NAMALWA (cell line): ENCODE measurements at places on chromosomes 3 and 15.

DNA sequence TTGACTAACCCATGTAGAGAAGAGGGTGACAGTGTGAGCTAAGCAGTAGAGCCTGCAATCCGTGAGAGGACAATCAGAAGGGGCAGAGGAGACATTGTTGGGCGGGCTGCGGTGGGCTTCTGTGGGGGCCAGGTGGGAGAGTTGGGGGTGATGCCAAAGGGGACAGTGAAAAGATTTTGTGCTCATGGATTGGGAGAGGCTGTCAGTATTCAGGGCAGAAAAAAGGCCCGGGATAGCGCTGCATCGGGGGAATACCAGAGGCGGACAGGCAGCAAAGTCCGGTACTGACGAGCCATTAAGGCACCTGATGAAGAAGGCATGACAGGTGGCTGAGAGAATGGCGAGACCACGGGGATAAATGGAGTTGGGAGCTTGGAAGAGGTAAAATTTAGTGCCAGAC lies 1.3 kb upstream of the PXYLP1 start:
- no peak for DNase-seq

DNA sequence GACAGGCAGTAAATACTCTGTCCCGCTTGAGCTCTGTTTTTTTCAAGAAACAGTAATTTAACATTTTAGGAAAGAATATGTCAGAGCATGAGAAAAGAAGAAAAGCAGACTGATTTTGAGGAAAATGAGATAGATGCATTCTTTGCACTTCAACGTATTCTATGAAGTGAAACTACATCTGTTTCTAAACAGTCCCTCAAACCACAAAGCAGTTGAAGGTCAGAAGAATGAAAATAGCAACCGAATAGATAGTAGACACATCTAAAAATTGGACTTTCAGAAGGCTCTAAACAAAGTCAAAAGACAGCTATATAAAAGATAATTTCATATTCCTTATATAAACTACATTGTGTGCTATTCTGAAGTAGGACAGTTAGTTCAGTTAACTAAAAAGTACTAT lies 172.6 kb upstream of the LRRC3B start:
- no peak for DNase-seq

DNA sequence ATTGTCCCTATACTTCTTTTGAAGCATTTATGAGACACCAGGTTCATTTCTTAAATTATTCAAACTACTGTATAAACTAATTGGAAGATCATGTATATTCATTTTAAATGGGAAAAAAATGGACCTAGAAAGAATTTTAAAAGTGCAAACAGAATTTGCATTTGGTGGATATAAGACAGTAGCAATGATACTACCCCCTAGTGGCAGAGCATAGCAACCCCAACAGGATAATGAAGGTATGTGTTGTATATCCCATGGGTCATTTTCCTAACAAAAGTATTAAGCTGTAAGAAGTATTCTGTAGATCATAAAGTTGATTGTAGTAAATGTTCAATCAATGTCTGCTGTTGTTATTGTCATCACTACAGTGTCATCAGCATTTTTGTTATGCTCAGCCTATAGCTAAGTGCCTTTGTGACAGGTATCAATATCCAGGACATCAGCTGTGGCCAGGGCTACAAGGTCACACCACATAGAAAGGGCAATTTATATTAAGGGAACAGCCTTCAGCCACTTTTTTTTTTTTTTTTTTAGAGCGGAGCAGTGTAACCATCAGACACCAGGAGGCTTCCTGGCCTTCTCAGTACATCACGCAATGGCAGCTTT lies 175.8 kb downstream of the FOXB1 start:
- peak; percentile 53 for DNase-seq

- no peak for DNase-seq
These were observed 34.0 kb upstream of the CTXND1 start for GRCh38 chr15:80286055-80286454.

- DNase-seq, result no peak
These were observed 25.8 kb downstream of the COLQ start for GRCh38 chr3:15495461-15496340.

DNA sequence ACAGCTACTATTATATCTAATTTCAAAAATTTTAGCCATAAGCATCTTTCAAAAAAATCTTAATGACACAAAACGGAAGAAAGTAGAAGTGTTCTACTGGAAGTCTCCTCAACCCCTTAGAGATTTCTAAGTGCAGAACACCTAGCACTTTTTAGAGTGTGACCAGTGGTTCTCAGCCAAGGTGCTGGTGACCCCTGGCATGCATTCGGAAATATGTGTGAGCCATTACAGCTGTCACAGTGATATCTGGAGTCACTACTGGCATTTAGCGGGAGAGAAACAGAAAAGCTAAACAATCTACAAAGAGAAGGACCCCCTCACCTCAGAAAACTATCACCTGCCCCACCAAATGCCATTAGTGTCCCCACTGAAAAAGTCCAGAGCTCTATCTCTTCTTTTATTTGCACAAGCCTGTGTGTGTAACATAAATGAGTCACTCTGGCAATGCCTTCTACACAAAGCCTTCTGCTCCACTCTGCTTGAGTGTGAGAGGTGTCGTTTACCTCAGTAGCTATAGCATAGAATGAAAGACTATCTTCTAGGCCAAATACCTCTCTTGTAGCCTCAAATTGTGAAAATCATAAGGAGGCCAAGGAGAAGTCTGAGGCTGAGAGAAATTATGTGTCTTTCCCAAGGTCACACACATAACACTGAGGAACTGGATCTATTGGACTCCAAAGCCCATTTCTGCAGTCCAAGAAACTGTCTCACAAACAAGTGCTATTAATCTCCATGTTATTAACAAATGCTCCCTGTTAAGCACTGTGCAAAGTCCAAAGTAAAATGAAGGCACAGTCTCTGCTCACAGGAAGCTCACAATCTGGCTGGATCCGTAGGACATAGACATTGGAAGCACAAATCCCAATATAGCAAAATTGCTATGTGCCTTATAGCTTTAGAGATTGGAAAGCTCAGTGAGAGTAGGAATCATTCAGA lies 28.5 kb upstream of the KCNMB2 start:
- DNase-seq, result no peak

DNA sequence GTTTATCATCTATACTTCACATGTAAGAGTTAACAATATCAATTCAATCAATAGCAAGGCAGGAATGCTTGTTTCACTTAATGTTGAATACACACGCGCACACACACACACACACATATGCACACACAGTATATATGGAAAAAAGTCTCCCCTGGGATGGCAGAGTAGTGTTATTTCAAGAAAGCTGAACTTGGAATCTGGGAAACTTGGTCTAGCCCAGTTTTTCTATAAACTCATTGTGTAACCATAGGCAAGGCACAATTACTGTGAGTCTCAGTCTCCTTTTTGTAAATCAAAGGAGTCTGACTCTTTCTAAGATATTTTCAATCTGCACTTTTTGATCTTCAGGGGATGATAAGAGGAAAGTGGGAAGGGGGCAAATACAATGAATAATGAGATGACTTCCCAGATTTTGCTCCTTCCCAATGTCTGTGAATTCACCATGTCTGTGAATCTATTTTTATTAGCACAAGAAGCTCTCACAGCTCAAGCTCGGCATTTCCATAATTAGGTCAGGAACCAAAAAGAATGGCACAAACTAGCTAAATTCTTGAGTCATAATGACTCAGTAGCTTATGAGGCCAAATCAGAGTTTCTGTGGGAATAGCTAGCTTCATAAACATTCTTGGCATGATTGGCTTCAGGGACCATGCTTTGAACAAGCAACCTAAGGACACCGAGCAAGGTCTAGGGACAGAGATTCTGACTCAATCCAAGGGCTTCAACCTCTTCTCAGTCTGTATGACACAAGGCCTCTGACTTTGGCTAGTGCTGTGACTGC lies 227.4 kb upstream of the DCBLD2 start:
- DNase-seq, result no peak

DNA sequence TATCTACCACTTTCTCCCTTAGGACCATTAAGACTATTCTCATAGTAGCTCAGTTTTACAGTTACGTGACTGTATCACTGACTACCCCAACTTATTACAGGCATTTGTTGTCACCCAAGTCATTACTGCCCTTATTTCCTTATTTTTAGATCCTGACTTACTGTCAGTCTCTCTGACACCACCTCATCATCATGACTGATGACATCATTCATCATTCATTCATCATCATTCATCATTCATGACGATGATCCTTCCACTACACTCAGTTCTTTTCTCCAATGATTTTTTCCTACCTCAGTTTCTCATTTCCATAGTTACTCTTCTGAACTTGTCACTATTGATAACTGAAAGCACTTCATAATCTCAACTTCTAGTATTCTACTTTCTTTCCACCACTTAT lies 83.8 kb downstream of the ADAM10 start:
- no peak for DNase-seq

GRCh38 chr3:50390508-50391224 lies 31.3 kb upstream of the TMEM115 start:
- no peak for DNase-seq

- no peak for DNase-seq
These were observed 102.7 kb downstream of the PTPRG start for GRCh38 chr3:61664105-61664482.

- no peak for DNase-seq
These were observed 30.3 kb upstream of the CTNNB1 start for GRCh38 chr3:41169023-41169422.

GRCh38 chr15:67085237-67085817 lies 19.9 kb downstream of the SMAD3 start:
- peak; percentile 43 for DNase-seq
